Type B pancreatic cell (in vitro differentiated cells): ENCODE measurements at places on chromosomes 5 and 9. TPM values are rescaled to one million over a fixed set of nuclear protein-coding genes. Genes with fewer than 3 reads are reported as not detected.

- no peaks in the 10 kb centered on the region for H3K36me3 ChIP-seq
- no peak overlapping the region for H3K4me3 ChIP-seq
- no peaks in the 10 kb centered on the region for H3K27me3 ChIP-seq
- peak overlapping the region; percentile 92 for H3K27ac ChIP-seq
These were observed 26.4 kb upstream of the NOTCH1 start for GRCh38 chr9:136572003-136572827.

Gene MYOT
- total RNA-seq = 0.56 TPM in 1 of 2 replicates, not detected in the other

Gene ROR2
- total RNA-seq = 7.4 and 48.9 TPM in 2 replicates

DNA sequence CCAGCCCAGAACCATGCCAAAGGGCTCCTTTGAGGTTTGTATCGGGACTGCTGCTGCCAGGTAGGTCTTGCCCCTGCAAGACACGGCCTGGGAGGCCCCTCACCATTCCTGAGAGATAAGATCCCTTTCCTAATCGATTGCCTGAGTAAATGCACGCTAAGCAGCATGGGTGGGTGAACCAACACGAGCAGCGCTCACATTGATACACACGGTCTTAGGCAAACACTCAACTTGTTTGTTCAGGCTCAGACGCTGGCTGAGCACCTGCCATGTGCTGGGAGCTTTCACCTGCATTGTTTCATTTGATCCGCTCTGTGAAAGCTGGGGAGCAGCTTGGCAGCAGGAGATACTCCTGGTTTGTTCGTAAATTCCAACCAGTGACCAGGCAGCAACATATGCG lies 76.9 kb upstream of the NEURL1B start:
- H3K36me3 ChIP-seq = no peaks in the 10 kb centered on the region
- no peak for DNase-seq
- no peak overlapping the region for H3K4me3 ChIP-seq

DNA sequence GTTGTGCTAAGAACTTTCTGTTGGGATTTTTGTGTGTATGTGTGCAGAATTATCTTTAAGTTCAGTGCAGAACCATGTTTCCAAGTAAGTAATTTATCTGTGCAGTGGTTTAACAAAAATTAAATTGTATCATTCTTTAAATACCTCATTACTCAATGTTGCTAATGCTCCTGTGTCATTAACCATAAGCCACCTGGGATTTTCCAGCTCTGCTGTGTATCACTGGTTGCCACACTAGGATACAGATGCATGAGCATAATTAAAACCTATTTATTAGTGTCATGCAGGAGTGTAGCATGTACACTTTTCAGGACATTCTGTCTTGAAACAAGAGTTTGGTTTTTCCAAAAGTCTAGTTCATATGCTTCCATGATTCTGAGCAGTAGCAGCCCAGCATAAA lies 120.4 kb upstream of the PTGER4 start:
- no peaks in the 10 kb centered on the region for H3K4me1 ChIP-seq
- no peak overlapping the region for H3K27ac ChIP-seq
- no peaks in the 10 kb centered on the region for H3K36me3 ChIP-seq
- H3K4me3 ChIP-seq = no peak overlapping the region
- H3K27me3 ChIP-seq = no peaks in the 10 kb centered on the region
- no peak for DNase-seq

GRCh38 chr5:150583541-150584225 lies 56.8 kb upstream of the SYNPO start:
- no peak overlapping the region for H3K4me3 ChIP-seq
- H3K27me3 ChIP-seq = peaks cover 7% of the 10 kb centered on the region
- no peaks in the 10 kb centered on the region for H3K36me3 ChIP-seq
- no peak for DNase-seq
- peaks cover 33% of the 10 kb centered on the region for H3K4me1 ChIP-seq
- H3K27ac ChIP-seq = no peak overlapping the region

GRCh38 chr5:96661855-96662724 lies at the start of gene CAST:
CAST (plus strand) TSS chr5:96662376; CDS start chr5:96662423, 47 bp downstream.
- H3K27me3 ChIP-seq = peaks cover 17% of the 10 kb centered on the region
- H3K36me3 ChIP-seq = no peaks in the 10 kb centered on the region
- peak within 1 kb of the TSS; percentile 96 for H3K4me3 ChIP-seq
- peak; percentile 81 for DNase-seq

DNA sequence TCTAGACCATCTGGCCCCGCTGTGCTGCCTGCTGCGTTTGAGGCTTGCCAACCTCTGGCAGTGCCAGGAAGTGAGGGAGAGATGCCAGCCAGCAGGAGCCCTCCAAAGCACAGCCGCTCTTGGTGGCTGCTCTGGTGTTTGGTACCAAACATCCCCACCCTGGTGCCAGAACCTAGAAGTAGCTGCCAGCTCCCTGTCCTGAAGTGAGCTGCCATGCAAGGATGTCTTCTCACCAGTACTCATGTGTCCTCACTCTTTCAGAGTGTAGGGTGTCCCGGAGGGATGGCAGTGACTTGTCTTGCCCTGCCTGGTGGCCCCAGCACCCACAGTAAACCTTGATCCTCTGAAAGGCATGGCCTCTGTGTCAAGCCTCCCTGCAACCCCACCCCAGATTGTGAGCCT lies 43.4 kb downstream of the AMBP start:
- no peak overlapping the region for H3K27ac ChIP-seq
- H3K36me3 ChIP-seq = peaks cover 11% of the 10 kb centered on the region
- peak; percentile 40 for DNase-seq

- H3K27ac ChIP-seq = peak overlapping the region; percentile 22
- H3K4me3 ChIP-seq = no peak overlapping the region
- no peak for DNase-seq
- peaks cover 33% of the 10 kb centered on the region for H3K27me3 ChIP-seq
- peaks cover 22% of the 10 kb centered on the region for H3K4me1 ChIP-seq
These were observed 4.2 kb upstream of the BSPRY start for GRCh38 chr9:113345190-113345589.

DNA sequence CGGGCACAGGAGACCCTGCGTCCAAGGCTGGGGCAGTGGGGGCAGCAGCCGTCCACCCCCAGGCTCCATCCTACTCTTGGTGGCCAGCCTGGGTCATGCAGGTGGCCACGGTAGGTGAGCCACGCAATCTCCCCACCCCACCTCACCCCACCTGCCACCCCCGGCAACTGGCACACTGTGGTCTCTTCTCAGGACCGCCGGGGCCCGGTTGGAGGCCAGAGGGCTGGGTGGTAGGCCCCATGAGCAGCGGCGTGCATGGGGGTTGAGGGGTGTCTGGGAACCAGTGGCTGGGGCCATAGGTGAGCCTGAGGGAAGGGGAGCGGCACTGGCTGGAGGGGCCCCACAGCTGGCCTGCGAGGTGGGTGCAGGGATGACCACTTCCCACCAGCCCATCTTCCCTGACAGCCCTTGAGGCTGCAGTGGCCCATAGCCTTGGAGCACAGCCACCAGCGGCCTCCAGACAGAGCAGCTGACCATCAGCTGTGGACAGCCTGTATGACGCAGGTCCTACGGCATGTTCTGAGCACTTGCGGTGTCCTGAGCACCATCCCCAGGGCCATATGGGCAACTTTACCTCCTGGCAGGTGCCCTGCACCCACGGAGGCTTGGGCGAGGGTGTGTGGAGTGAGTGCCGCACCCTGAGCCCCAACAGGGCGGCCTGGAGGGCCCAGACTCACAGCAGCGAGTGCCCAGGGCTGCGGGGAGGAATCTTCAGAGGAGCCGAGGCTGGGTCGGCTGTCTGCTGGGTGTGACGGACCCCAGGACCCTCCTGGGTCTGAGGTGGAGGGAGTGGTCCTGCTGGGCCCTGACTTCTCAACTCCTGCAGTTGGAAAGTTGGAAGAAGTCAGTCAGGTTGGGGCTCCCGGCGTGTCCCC lies 47.4 kb downstream of the KCNT1 start:
- H3K27me3 ChIP-seq = peaks cover 3% of the 10 kb centered on the region
- no peaks in the 10 kb centered on the region for H3K36me3 ChIP-seq
- H3K4me1 ChIP-seq = no peaks in the 10 kb centered on the region
- no peak overlapping the region for H3K27ac ChIP-seq
- no peak overlapping the region for H3K4me3 ChIP-seq

Gene TPPP
- total RNA-seq = 3.6 and 5.0 TPM in 2 replicates

GRCh38 chr9:129206905-129207304 lies 28.8 kb upstream of the IER5L start:
- H3K4me3 ChIP-seq = no peak overlapping the region
- no peak overlapping the region for H3K27ac ChIP-seq
- no peaks in the 10 kb centered on the region for H3K36me3 ChIP-seq
- H3K27me3 ChIP-seq = no peaks in the 10 kb centered on the region

Gene TMEM215
- total RNA-seq = 0.27 TPM in 1 of 2 replicates, not detected in the other

DNA sequence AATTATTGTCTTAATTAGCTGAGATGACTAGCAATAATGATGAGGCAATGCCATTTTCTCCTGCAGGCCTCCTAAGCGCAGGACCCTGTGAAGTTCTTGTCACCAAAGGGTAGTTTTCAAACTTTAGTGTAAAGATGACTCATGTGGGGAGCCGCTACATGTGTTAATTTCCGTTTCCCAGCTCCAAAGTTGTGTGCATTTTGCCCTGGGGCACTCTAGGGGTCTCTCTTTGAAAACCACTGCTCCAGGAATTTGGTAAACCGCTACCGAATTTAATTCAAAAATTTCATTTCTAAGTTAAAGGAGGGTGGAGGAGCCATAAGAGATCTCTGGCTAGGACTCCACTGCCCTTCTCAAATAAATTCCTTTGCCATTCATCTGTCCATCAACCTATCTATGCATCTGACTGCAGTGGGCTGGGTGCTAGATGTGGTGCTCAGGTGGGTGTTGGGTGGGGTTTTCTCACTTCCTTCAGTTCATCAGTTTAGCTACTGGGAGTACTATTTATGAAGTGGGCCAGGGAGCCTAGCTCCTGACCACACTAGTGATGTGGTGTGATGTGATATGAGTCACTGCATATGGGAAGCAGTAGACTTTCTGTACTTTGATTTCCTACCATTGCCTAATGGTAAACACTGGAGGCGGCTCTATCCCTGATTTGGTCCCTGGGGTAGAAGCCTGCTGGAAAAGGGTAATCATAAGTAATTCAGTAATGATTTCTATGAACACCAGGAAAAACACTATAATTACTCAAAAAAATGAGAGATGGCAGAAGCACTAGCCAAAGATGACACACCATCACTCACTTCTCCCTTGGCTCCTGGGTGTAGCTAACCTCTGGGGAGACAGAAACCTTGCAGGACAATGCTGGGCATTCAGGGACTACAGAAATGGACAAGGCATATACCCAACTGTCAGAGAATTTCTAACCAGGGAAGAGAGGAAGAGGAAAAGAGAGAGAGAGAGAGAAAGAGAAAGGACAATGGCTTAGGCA lies 4.0 kb upstream of the ZSWIM6 start:
- H3K27me3 ChIP-seq = peaks cover 8% of the 10 kb centered on the region
- peaks cover 22% of the 10 kb centered on the region for H3K4me1 ChIP-seq
- peak overlapping the region; percentile 85 for H3K27ac ChIP-seq
- H3K4me3 ChIP-seq = peak overlapping the region; percentile 94
- no peak for DNase-seq

Gene GIN1
- 6.9 and 8.0 TPM in 2 replicates for total RNA-seq

DNA sequence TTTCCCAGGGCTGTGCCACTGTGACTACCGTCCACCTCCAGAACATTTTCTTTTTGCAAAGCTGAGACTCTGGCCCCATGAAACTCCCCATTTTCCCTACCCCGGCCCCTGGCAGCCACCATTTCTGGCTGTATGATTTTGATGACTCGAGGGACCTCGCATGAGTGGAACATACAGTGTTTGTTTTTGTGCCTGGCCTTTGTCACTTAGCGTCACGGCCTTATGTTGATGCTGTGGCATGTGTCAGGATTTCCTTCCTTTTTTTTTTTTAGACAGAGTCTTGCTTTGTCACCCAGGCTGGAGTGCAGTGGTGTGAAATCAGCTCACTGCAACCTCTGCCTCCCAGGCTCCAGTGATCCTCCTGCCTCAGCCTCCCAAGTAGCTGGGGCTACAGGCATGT lies 42.7 kb downstream of the ASS1 start:
- peaks cover 22% of the 10 kb centered on the region for H3K4me1 ChIP-seq
- no peaks in the 10 kb centered on the region for H3K36me3 ChIP-seq
- DNase-seq = no peak
- no peak overlapping the region for H3K4me3 ChIP-seq
- H3K27me3 ChIP-seq = peaks cover 30% of the 10 kb centered on the region

DNA sequence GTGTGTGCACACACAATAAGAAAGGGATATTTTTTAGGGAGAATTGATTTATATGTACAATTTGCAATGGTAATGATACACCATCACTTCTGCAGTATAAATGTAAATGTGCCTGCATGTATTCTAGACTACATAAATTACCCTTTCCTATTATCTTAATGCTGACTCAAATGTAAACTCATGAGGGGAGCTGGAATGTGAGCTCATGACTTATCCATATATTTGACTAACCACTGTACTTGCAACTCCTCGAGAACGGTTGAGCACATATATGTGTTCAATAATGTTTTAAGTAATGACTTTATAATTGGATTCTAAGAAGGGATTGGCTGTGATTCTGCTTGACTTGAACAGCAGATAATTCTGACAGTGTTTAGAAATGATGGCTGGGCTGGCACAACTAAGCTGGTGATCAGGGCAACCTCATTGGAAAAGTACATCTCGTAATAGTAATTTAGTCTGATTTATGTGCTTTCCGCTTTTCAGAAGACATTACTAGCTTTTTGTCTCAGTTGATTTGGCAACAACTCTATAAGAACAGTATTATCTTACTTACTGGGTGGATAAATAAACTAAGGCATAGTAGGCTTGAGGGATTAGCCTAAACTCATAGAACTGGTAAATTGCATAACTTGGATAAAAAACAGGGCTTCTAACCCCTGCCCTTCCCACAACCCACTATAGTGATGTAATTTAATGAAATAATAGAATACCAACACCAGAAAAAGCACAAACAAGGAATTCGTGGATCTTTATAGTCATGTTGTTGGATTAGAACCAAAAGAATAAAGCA lies 130.2 kb upstream of the SPEF2 start:
- H3K4me1 ChIP-seq = peaks cover 12% of the 10 kb centered on the region
- H3K27ac ChIP-seq = no peak overlapping the region
- no peak overlapping the region for H3K4me3 ChIP-seq
- no peak for DNase-seq

GRCh38 chr5:34923694-34924461 lies 5.5 kb upstream of the DNAJC21 start:
- H3K4me3 ChIP-seq = peak overlapping the region; percentile 53
- peaks cover 26% of the 10 kb centered on the region for H3K36me3 ChIP-seq
- DNase-seq = no peak
- H3K27me3 ChIP-seq = no peaks in the 10 kb centered on the region
- H3K27ac ChIP-seq = peak overlapping the region; percentile 86

Gene C5orf58
- total RNA-seq = not detected in 2 replicates

DNA sequence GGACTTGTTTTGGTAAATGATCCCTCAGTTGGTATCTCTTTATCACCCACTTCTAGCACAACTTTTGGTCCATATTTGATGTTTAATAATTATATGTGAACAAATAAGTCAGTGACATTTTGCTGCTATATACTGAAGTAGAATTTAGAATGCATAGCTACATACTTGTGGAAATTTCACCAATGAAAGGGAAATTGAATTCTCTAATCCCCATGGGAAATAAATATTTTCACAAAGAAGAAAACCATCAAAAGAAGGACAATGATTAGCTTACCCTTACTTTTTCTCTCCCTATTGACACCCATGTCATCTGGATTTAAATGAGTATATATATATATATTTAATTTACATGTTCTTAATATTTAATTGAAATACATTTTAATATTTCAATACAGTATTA lies 94.3 kb upstream of the DAB2 start:
- peaks cover 15% of the 10 kb centered on the region for H3K4me1 ChIP-seq
- no peak overlapping the region for H3K27ac ChIP-seq
- no peak for DNase-seq
- no peak overlapping the region for H3K4me3 ChIP-seq
- H3K27me3 ChIP-seq = no peaks in the 10 kb centered on the region
- no peaks in the 10 kb centered on the region for H3K36me3 ChIP-seq
